BJ (cell line): ENCODE measurements at places on chromosomes 6 and 20. TPM values are rescaled to one million over a fixed set of nuclear protein-coding genes. Genes with fewer than 3 reads are reported as not detected.

Gene CCR6
- polyA plus RNA-seq = not detected in 2 replicates

GRCh38 chr6:8539453-8539852 is 104.1 kb upstream of the SLC35B3 start:
- no peak for DNase-seq

- no peak for DNase-seq
Observed at GRCh38 chr6:109507490-109508072, 24.6 kb upstream of the ZBTB24 start.

- no peak for DNase-seq
Observed at GRCh38 chr20:15512916-15513315, 1060.3 kb downstream of the KIF16B start.

GRCh38 chr20:50562262-50562701 is 52.1 kb downstream of the PTPN1 start:
- no peak for DNase-seq

GRCh38 chr20:24744747-24745146 is 204.3 kb upstream of the CST7 start:
- no peak for DNase-seq

DNA sequence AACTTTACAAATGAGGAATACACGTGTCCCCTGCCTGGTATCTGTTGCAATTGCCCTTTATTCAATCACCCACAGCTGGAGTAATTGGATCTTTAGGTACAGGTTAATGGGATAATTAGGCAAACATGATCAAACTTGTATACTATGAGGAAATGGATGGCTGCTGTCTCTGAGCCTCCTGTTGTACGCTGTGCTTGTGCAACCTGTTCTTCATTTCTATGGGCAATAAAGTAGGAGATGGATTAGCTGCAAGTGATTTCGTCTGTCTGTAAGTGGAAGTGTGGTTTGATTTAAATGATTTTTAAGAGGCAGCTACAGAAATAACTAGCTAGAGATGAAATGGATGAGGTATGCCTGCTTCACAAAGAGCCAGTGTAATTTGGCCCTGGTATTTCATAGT is 474.1 kb downstream of the RNF144B start:
- DNase-seq = no peak

GRCh38 chr6:74603322-74604076 is 602.4 kb downstream of the COL12A1 start:
- DNase-seq = no peak
